RPMI7951 (cell line): ENCODE measurements at places on chromosomes 2 and 18. TPM values are rescaled to one million over a fixed set of nuclear protein-coding genes. Genes with fewer than 3 reads are reported as not detected.

GRCh38 chr2:238483021-238483420 lies 56.3 kb downstream of the ASB1 start:
- no peak for DNase-seq

- peak; percentile 38 for DNase-seq
These were observed 50.0 kb downstream of the ASAP2 start for GRCh38 chr2:9256570-9257043.

DNA sequence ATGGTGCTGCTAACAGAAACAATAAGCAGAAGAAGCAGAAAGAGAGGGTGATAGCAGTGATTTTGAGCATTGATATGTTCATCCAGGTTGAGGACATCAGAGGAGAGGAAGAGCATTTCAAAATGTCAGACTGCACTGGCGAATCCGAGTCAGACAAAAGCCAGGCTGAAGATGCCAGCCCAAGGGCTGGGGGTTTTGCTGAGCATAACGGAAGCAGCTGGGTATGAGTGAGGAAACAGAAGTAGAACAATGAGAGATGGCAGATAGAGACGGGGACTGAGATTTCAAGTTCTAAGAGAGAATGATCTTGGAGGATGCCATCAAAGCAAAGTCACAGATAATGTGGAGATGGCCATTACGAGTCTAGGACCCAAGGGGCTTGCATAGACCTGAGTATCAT lies 151.2 kb downstream of the RNF144A start:
- no peak for DNase-seq

DNA sequence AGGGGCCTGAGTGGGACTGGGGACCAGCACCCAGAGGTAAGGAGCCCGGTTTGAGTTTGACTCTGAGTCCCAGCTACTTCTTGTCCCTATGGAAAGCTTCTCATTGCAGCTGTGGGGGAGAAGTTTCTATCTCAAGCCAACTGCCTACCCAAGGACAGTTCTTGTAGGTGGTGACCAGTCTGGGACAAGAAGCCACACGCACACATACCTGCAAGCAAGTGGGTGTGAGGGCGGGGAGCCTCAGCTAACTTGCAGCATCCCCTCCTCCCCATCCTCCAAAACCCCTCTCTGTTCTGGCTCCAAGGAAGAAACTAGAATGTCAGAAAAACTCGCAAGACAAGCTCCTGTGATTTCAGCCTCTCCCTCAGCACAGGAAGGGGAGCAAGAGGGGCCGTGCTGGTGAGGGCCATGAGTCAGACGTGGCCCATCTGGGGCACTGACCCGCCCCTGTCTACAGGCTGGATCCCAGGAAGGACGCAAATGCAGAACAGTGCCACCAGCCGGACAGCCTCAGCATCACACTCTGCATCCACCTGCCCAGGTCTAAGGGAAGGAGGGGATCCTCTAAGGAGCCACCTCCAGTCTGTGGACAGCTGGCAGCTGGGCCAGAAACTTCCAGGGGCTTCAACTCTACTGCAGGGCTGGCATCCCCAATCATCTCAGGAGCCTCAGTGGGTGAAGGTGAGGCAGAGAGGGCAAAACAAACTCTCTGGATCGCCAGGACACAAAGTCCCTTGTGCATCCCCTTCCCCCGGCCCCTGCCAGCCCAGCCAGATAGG lies 103.4 kb downstream of the TNS1 start:
- DNase-seq = peak; percentile 79

DNA sequence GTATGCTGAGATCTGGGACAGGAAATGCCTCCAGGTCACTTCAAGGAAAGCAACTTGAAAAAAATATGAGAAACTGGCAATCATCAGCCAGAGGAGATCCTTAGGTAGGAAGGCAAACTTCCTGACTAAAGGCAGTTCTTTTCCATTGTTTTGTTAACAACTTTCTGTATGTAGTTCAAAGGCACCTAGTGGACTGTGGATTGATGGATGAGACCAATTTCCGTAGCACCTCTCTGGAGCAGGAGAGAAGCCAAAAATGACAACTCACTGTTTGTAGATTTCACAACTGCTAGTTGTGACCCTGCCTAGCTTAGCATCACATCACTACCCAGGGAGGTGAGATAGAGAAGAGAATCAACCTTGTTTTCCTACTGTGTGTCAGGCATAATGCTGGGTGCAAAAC lies 21.8 kb upstream of the NOSTRIN start:
- DNase-seq = no peak

DNA sequence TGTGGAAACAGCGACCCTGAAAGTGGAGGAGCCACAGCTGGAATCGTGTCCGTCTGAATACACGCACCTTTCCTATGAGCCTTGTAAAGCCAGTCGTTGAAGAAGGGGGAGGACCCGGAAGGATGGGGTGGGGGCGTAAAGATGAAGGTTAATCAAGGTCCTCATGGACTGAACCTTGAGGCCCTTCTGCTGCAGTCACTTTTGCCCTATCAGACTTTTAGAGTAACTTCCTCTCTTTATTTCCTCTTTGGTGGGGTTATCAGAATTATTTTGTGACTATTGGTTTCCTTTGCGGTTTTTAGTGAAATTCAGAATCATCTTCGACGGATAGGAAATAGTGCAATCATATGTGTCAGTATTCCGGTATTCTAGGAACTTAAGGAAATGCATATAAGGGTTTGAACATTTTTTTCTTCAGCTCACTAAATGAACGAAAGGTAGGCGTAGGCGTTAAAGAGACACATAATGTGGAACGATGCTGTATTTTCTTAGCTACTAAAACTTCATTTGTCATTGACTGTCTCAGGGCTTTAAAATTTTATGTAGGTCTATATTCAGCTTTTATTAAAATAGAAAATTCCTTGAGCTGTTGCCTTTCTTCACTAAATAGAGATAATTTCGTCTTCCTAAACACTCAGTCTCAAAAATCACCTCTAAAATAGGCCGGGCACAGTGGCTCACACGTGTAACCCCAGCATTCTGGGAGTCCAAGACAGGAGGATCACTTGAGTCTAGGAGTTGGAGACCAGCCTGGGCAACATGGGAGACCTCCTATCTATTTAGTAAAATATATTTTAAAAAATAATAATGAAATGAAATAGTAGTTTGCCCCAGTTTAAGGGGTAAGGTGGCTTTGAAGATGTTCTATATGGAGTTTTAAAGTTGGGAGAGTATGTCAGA lies 1.4 kb upstream of the YES1 start:
- DNase-seq = no peak

Gene LYPD1
- total RNA-seq = 20.3 and 23.7 TPM in 2 replicates

Gene SP5
- 0.20 TPM in 1 of 2 replicates, not detected in the other for total RNA-seq
